ENCODE measurements at places on chromosomes 6 and 20.

GRCh38 chr6:2165286-2165685 is 80.1 kb downstream of the GMDS start:
- no peak for DNase-seq

- no peak for DNase-seq
Observed at GRCh38 chr20:48919882-48920526, 1.5 kb upstream of the ARFGEF2 start.

DNA sequence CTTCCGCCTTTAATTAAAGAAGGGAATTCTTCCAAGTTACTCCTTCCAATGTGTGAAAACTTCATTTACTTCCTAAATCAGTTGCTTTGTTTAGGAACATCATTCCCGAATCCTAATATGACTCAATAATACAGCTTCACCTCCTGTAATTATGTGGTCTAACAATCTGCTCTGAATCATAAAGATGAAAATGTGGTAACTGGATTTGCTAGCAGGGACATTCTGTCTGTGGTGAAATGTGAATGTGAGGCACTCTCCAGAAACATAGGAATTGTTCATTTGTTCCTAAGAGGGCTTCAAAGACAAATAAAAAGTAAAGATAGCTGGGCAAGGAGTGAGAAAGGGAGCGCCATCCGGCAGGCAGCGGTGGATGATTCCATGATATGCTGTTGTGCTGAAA is 678.1 kb downstream of the KIF16B start:
- peak; percentile 72 for DNase-seq

DNA sequence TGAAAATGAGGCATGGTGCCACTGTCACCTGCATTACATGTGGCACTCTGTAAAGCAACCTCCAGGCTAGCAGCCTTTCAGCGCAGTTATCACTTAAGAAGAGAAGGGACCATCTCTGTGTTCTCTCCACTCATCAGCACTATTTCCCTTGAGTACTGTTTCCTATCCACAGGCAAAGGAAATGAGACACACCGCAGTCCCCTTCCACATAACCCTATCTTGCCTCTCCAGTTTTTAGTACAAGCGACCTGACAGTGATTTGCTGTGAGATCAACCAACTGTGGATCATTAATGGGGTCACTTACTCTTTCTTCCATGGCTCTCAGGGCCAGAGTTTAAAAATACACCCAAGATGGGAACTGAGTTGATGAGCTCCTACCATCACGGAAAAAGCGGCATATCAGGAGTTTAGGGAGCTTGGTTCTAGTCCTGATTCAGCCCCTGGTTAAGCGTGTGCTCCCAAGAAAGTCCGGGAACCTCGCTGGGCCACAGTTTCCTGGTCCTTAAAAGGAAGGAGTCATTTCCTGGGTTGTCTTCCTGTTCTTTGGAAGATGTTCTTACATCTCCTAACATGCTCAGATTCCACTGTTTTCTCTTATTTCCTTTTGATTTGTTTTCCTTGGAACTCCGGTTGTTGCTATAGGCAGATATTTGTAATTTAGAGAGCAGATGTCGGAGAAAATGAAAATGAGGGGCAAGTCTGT is 27.3 kb downstream of the PRDM1 start:
- DNase-seq: no peak

DNA sequence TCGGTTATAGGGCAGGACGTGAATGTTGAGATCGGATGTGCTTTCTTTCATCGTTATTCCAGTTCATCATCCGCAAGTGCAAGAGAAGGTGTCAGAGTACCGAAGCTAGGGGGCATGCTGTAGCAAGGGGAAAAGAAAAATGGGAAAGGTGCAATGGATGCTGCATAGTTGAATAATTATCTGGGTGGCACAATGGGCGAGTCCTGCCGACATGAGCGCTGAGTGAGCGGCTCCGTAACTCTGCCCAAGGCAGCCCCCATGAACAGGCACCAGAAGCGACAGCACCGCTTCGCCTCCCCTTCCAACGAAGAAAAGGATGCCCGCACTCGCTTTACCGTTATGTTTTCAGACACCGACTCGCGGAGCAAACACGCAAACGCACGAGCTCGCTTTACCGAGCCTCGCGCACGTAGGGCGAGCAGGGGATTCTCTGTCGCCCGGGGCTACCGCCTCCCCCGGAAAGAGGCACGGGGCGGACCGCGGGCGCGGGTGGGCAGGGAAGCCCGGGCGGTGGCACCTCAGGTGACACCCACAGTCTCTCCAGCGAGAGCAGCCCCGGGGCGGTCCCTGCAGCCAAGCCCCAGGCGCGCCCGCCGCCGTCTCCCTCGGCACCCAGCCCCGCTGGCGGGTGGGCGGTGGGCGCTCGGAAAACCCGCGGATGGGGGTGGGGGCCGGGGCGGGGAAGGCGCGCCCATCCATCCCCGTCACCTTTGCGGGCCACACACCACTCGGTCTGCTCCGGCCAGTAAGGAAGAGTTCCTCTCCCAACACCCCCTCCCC is 654 bp downstream of the WASF1 start:
- peak; percentile 79 for DNase-seq

- peak; percentile 84 for DNase-seq
Observed at GRCh38 chr6:131135244-131136020, at the start of gene AKAP7. TSS of gene AKAP7 (plus strand) at chr6:131135467. CDS start at chr6:131135764, 297 bp downstream.

GRCh38 chr6:77633993-77634715 is 18.7 kb upstream of the MEI4 start:
- DNase-seq: peak; percentile 14

DNA sequence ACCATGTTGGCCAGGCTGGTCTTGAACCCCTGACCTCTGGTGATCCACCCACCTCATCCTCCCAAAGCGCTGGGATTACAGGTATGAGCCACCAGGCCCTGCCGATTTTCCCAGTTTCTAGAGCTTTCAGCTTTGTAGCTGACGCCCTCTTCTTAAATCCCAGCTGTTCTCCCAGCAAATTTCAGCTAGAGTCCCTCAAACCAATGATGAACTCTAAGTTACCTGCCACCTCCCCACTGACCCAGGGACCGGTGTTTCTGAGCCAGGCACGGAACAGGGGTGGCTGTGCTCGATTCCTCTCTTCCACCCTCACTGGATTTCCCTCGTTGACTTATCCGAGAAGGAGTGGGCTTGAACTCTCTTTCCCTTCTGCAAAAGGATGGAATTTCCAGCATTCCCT is 39.1 kb downstream of the SUN5 start:
- no peak for DNase-seq

- no peak for DNase-seq
Observed at GRCh38 chr20:57587989-57588377, 27.1 kb downstream of the PCK1 start.

DNA sequence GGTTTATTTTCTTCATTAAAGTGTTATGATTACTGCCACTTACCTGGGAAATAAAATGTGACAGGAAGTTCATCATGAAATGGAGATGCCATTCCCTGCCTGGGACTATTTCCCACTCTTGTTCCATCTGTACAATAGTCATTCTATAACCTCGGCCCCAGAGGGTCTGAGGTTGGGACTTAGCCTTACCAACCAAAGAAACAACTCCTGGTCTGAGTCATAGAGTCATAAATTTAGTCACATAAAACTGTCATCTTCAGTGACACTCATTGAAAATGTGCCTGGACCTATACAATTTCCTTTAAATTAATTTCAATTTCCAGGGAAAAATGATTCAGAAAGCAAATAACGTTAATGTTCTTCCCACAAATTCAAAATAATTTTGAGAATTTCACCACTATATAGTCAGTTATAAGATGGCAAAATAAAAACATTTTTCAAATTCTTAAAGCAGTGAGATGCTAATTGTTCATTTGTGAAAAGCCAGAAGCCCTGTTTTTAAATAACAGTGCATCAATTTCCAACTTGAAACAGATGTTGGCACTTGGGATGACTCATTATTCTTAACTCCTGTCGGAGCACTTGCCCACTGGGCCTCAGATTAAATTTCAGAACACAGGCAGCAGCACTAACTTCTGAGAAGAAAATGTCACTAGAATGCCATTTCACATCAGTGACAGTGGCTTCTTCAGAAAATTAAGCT is 201.2 kb upstream of the SMLR1 start:
- peak; percentile 79 for DNase-seq

- DNase-seq: no peak
Observed at GRCh38 chr6:49025273-49026240, 437.5 kb downstream of the MMUT start.

- peak; percentile 12 for DNase-seq
Observed at GRCh38 chr6:753486-753885, 60.5 kb upstream of the EXOC2 start.

- DNase-seq: no peak
Observed at GRCh38 chr20:44981736-44982406, 15.6 kb downstream of the STK4 start.

DNA sequence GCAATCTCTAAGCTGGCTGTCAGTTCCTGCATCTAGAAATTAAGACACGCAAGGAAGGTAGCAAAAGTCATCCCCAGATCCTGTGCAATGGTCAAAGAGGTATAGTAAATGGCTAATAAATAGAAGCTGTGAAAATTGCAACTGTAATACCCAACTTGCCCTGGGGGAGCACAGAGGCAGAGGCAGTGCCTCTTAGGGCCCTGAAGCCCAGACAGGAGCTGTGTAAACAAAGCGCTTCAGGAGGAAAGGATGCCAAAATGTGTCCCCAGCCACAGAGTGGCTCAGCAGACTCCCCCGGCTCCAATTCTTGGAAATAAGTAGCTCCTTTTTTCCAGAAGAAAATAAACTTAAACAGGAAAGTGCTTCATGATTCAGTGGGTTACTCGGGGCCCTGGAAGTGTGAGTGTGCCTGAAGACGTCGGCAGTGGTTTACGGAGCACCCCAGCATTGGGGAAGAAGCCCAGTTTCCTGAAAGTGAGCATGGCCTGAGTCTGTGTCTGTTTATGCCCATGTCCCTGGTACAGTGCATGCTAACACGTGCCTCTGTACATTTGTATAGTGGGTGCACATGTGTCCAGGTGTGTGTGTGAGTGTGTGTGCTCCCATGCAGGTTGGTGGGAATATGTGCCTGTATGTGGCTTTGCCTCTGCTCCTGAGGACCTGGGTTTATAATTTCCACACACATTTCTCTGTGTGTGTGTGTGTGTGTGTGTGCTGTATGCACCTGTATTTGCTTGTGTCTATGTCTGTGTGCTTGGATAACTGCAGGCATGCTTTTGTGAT is 246.7 kb downstream of the MAFB start:
- peak; percentile 2 for DNase-seq

- DNase-seq: peak; percentile 56
Observed at GRCh38 chr20:45611054-45611453, 18.5 kb upstream of the WFDC10A start.

GRCh38 chr6:125828476-125829039 is 37.8 kb downstream of the NCOA7 start:
- DNase-seq: no peak

- DNase-seq: no peak
Observed at GRCh38 chr6:23533311-23533710, 592.7 kb upstream of the NRSN1 start.

- DNase-seq: peak; percentile 17
Observed at GRCh38 chr6:134676307-134677281, 273.3 kb downstream of the ALDH8A1 start.

Measured in adipocyte (in vitro differentiated cells).